ENCODE measurements at places on chromosomes 7 and 10.

DNA sequence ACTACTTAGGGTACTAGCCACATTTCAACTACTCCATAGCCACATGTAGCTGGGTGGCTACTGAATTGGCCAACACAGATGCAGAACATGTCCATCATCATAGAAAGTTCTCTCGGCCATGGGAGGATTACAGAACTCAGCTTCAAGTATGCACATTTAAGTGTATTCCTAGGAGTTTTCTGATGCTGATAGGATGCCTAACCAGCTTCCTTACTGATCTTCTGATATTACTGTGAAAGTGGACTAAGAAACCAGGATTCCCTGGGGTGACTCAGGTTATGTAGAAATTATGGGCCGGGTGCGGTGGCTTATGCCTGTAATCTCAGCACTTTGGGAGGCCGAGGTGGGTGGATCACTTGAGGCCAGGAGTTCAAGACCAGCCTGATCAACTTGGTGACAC is 125.5 kb downstream of the FRMD4A start:
- no peak for DNase-seq

DNA sequence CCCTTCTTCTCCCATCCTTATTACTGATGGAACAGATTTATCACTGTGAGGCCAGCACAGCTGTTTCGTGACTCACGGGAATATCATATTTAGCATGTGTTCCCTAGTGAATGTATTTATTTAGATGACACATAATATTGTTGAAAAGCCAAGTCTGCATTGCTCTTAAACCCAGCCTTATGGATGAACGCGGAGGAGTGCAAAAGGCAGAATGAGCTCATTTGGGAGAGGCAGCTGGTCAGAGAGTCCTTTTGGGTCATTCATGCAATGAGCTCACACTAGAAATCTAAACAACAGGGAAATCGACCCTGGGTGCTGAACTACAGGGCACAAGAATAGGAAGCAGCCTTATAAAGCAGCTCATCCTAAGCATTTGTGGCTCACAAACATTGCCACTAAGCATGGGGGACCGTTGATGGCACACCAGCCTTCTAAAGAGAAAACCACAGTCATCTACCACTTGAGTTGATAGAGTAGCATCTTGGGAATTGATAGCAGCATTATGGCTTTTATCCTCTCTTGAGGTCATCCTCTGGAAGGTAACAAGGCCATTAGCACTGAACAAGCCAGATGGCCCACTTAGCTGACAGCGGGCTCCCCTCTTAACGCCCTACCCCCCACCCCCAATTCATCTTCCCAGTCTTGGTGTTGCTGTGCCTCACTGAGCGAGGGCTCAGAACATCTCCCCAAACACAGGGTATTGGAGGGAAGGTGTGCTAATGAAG is 32.9 kb upstream of the SDK1 start:
- DNase-seq: no peak

DNA sequence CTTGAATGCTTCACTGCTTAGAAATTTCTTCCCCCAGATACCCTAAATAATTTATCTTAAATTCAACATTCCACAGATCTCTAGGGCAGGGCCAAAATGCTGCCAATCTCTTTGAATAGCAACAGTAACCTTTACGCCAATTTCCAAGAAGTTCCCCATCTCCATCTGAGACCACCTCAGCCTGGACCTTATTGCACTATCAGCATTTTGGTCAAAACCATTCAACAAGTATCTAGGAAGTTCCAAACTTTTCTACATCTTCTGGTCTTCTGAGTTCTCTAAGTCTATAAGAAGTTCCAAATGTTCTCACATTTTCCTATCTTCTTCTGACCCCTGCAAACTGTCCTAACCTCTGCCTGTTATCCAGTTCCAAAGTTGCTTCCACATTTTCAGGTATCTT is 1306.9 kb upstream of the SORCS1 start:
- DNase-seq: no peak

DNA sequence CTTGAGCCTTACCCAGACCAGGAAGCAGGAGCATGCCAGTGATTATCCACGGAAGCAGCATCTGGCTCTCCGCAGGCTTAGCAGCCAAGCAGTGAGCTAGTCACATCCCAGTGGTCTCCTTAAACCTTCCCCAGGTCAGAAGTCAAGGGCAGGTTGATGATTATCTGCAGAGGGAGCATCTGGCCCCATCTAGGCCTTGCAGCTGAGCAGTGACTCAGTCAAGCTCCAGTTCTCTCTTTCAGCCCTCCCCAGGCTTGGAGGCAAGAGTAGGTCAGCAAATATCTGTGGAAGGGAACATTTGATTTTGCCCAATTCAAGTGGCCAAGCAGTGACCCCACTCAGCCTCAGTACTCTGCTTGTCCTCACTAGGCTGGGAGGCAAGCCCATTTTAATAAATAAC is 61.6 kb downstream of the ANKRD7 start:
- DNase-seq: no peak

DNA sequence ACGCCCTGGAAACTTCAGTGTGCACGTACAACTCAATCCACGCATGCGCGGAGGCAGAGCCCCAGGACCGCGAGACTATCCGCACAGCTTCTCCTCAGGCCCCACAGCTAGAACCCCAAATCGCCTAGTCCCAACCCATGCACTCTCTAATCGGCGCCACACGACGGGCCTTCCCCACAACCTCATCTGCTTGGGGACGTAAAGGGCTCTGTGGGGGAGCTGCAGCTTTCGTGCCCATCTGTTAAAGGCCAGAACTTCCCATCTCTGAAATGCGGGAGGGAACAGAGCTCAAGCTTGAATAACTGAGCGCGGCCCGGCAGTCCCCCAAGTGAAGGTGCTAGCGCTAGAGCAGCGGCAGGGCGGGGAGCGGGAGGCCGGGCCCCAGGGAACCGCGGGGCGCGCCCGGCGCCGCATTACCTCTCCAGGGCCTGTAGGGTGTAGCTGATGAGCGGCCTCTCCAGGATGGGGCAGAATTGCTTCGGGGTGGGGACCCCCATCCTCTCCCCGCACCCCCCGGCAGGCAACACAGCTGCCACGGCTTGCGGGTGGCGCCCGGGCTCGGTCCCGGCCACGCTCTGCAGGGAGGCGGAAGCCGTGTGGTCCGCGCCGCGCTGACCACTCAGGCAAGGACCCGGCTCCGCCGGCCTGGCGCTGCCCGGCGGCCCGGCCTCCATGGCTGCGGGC is 547 bp downstream of the CRPPA start:
- DNase-seq: peak; percentile 42

- no peak for DNase-seq
Observed at GRCh38 chr10:104478380-104478779, 124.7 kb downstream of the CFAP58 start.

DNA sequence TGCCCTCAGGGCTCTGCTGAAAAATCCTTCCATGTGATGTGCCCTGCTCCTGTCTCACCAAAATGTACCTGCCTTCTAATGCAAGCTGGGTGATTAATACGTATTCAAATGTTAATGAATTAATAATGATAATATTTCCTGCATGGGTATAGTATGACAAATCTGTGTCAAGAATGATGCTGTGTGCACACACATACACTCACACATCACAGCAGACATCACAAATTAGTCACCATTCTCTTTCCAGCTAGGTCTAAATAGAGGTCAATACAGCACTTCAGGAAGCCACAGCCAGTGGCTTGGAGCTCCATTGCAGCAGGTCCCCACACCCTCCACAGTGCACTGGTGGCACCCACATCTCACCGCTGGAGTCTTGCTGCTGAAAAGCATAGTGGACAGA is 681.2 kb upstream of the NRP1 start:
- no peak for DNase-seq

DNA sequence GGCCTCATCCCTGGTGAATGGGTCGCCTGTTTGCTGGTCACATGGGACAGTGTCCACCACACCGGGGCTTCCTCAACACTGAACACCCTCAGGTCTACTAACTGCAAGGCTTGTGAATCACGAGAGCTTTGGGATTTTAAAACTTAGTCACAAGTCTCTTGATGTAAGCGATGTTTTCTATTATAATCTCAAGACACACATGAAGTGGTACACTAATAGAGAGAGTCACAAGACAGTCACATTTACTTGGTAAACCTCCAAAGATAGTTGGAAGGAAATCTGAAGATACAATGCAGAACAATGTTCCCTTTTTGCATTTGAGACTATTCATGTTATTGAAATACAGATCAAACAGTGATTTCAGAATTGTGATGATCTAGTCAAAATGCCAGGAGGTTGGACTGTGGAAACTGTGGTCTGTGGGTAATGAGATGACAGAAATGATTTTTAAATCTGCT is 233.1 kb upstream of the KLF6 start:
- no peak for DNase-seq

- DNase-seq: no peak
Observed at GRCh38 chr7:2299870-2300512, 14.2 kb downstream of the SNX8 start.

- DNase-seq: no peak
Observed at GRCh38 chr7:2759736-2760097, 71.7 kb downstream of the AMZ1 start.

DNA sequence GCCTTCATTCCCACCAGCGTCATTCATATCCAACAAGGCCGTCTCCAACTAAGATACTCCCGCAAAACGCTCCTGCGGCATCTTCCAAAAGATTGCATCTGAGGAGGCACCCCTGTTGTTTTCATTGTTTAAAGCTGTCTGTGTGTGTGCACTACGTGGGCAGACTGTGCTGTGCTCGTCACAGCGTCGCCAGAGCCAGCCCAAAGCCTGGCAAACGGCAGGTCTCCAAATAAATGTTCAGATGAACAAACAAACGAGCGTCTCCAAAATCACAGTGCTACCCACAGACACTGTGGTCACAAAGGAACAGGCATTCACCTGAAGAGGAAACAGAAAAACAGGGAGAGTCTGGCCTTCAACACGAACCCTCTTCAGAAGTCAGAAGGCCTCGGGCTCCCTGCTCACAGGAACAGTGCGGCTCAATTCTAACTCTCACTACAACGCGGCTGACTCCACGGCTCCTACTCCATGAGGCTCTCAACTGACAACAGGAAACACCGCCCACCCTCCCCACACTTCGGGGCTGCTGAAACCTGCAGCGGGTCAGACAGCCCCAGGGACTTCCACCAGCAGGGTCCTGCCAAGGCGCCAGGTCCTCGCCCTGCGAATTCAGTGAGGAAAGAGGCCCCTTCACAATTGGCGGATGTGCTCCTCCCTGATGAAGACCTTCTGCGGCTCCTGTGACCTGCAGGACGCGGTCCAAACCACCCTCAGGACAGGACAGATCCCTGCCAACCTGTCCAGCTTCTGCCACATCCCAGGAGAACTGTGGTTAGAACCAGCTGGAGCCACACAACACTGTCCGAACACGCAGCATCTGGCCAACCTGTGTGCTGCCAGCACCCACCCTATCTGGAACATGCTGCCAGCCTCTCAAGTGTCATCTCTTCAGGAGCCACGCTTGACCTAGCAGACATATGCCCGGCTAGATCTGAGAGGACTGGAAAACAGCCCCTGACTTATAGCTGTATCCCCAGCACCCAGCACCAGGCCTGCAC is 36.1 kb downstream of the MAD1L1 start:
- DNase-seq: no peak

GRCh38 chr7:127250312-127251035 is 2.3 kb downstream of the GRM8 start:
- no peak for DNase-seq

- DNase-seq: no peak
Observed at GRCh38 chr7:100547872-100548271, 8.9 kb downstream of the AGFG2 start.

GRCh38 chr10:33279811-33280602 is 54.5 kb downstream of the NRP1 start:
- no peak for DNase-seq

GRCh38 chr10:129174232-129175014 is 292.6 kb upstream of the MGMT start:
- no peak for DNase-seq

Measured in stimulated activated CD4-positive, alpha-beta T cell treated with anti-CD3 and anti-CD28 coated beads, Interleukin-15, amount 100 ng/mL, for 1 hour (primary cell).